ENCODE measurements at places on chromosomes 5 and 9.

DNA sequence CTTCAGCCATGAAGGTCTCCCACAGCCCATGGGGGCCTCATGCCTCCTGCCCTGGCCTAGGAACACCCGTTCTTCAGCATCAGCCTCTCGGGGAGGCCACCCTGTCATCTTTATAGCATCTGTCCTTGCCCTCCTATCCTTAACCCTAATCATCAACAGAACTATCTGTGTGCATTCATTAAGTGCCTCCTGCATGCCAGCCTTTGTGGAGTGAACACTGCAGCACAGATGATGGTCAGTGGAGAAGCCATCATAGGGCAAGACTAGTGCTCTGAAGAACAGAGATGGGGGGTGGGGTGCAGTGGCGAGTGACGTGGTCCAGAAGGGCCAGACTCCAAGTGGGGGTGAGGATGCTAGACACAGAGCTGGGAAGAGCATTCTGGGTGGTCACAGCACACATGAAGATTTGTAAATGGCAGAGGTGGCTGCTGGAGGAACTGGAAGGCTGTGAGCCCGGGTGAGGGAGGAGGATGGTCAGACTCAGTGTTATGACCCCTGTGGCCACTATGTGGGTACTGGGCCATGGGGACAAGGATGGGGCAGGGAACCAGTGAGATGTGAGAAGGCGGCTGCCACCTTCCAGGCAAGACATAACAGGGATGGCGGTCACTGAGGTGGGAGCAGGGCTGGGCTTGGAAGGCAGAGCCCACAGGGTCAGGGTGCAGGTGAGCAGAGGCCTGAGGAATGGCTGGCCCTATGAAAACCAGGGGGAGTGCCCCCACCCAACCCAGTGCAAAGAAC lies 3.6 kb upstream of the CARD19 start:
- DNase-seq, result no peak

DNA sequence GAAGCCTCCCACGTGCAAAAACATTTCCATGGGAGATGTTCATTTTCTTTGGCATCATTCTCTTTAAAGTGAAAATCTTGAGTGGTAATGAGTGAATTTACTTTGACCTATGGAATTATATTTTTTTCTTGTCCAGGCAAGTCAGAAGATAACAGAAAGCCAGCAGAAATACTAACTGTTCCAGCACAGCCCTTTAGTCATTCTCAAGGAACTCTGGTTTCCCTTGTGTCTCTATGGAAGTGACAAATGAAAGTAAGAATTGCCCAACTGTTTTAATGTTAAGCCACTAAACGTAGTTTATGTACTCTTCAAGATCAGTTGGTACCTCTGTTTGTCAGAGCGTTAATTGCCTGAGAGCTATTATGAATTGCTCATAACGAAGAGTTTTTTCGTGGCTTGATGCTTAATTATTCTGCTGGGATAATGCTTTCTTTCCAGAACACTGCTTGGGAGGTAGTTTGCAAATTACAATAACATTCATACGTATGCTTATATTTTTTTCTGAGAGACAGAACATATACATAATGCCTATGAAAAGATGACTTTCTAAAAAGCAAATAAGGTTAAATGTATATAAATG lies 84.5 kb upstream of the CER1 start:
- DNase-seq, result no peak

GRCh38 chr5:151257731-151258181 lies 4.8 kb downstream of the GM2A start:
- no peak for DNase-seq

GRCh38 chr5:154397652-154398406 lies 48.0 kb upstream of the SAP30L start:
- DNase-seq, result no peak

DNA sequence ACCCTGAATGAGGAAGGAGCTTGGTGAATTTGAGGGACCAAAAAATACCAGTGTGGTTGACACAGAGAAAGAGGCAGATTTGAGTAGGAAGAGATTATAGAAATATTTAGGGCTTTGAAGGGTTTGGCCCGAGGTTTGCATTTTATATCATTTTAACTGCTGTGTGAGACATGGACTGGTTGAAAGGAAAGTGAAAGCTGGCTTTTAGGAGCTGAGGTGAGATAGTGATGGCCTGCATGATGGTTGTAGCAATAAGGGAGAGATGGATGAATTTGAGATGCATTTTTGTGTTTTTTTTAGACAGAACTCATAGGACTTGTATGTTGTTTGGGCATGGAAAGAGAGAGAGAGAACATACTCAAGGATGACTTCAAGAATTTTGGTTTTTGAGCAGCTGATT lies 21.7 kb downstream of the FER start:
- no peak for DNase-seq

- DNase-seq, result no peak
These were observed 7.5 kb upstream of the RMND5B start for GRCh38 chr5:178123094-178123965.

GRCh38 chr5:33628796-33629195 lies 188.0 kb downstream of the TARS1 start:
- DNase-seq, result no peak

GRCh38 chr9:104858846-104859245 lies 69.1 kb downstream of the ABCA1 start:
- no peak for DNase-seq

DNA sequence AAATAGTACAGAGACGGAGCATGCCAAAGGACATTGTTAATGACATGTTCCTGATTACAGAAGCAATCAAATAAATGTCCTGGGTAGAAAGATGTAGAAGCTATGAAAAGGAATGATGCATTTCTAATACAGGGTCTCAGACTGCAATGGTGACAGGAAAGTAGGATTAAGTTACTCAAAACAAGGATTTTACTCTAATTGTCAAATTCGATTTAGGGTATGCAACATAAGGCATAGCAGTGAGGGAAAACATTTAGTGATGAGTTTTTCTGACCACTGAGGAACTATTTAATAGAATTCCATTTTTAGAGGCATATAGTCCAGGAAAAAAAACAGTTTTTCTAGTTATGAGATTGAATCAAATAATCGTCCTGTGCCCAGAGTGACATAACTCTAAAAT lies 715.1 kb upstream of the ACO1 start:
- DNase-seq, result no peak

DNA sequence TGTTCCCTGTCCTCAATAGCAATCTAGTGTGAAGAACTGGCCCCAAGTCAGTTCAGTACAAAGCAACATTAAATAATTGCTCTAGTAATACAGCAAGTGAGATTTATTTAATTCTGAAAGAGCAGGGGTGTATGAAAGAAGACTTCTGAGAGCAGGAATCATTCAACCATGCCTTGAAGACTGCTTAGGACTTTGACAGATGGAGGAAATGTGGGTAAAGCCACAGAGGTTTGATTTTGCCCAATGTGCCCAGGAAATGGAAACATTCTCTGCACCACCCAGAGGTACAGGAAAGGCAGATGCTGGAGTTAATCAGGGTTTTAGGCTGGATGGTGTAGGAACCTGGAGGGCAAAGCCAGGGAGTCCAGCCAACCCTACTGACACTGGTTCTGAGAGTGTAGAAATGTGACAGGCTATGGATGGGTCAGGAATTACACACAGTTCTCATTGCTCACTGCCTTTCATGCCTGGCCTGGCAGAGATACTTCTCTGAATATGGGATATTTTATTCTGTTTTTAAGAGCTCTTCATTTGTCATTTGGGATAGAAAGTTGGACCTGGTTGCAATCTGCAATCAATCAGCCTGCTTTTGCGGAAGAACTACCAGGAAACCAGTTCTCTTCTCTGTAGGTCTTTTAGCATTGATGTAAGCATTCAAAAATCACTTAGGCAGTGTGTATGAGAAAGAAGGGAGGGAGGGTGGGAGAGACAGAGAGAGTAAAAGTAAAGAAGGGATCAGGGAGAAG lies 88.3 kb downstream of the BRINP1 start:
- DNase-seq, result no peak
